ENCODE measurements at places on chromosomes 13 and 19.

- no peak for DNase-seq
These were observed 47.9 kb upstream of the C13orf42 start for GRCh38 chr13:51158880-51159518.

- no peak for DNase-seq
These were observed 6.4 kb upstream of the PROZ start for GRCh38 chr13:113151745-113152690.

GRCh38 chr19:6238643-6239281 is 41.0 kb downstream of the MLLT1 start:
- no peak for DNase-seq

DNA sequence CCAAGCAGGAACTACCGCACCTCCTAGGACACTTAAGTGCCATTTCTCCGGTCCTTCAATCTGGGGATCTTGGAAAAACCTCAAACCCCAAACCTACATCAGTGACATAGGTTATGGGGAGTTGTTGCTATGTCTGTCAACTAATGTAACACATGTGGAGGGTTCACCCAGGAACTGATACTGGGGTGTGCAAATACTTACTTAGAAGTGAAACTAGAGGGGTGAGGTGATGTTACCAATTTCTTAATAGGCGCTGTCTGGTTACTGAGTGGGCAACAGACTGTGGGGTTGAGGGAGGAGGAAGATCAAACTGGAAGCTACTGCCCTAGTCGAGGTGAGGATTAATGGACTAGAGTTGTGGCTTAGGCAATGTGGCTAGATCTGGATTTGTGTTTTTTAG is 1.9 kb downstream of the ZNF586 start:
- DNase-seq: no peak

DNA sequence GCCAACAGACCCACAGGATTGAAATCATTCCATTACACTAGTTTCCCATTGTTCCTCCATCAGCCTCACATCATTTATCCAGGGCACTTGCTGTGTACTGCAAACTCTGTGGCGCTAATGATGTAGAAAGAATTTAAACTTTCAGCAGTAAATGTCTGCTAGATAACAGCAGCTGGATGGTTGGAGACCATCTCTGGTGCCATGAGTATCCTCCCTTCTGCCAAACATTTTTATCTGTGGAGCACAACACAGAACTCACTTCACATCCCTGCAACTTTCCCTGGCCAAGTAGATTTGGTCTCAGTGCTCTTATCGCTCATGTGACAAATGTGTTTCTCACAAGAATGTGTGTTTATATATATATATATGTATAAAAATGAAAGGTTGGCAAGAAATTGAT is 481.9 kb downstream of the FGF9 start:
- DNase-seq: no peak

- no peak for DNase-seq
These were observed 87.6 kb downstream of the ZNF429 start for GRCh38 chr19:21593008-21593481.

Measured in GM23338 (cell line).